ENCODE measurements at places on chromosomes 4 and X.

GRCh38 chrX:20663336-20663735 lies 396.6 kb upstream of the RPS6KA3 start:
- no peak for DNase-seq

DNA sequence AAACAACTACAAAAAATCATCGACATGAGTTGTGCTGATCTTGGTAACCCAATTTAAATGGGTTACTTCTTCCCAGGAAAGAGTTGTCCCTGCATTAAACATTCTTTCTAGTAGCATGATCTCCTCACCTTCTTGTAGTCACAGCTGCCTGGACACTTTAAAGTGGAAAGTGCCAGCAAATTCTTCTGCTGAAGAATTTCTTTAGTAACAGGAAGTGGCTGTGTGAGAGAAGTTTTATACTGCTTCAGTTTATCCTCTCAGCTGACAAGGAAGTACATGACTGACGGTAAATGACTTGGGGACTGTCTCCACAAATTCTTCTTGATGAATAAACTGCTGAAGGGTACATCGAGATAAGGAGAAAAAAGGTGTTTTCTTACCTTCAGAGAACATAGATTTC lies 18.2 kb upstream of the TNIP3 start:
- peak; percentile 56 for DNase-seq

GRCh38 chrX:123743312-123743711 lies 10.5 kb upstream of the THOC2 start:
- no peak for DNase-seq

DNA sequence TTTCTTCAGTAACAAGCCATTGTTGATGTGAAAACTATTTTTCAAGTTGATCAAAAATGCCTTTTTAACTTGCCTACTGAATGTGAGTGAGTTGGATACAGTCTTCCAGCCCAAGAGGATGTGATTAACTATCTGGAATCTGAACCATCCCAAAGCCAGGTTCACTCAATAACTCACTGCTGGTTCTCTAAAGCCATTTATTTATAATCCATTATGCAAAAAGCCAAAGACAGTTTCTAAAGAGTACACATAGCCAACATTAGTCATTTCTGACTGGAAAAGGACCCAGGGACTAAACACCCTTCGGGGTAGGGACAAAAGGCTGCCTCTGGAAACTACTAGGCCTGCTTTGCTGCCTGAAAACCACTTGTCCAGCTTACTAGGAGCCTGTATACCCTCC lies 109.6 kb downstream of the SHROOM4 start:
- DNase-seq: no peak

DNA sequence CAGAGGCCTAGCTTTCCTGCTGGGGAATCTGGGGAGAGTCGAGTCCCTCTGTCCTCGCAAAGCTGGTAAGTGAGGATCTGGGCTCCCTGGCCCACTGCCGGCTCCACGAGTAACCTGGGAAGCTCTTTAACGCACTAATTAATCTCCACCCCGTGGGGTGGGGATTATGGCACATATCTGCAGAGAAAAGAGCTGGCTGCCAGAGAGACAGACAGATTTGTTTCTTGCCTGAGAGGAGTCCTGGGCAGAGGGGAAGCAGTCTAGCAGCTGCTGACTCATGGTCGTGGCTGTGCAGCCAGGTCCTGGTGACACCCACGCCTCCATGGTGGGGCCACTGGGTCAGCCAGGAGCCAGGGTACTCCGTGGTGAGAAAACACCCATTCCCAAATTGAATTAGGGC lies 14.0 kb downstream of the SORCS2 start:
- no peak for DNase-seq

- DNase-seq: no peak
These were observed 681 bp downstream of the EXOC1 start for GRCh38 chr4:55854129-55854528.

- DNase-seq: no peak
These were observed 7.8 kb downstream of the TMEM156 start for GRCh38 chr4:39024311-39024865.

DNA sequence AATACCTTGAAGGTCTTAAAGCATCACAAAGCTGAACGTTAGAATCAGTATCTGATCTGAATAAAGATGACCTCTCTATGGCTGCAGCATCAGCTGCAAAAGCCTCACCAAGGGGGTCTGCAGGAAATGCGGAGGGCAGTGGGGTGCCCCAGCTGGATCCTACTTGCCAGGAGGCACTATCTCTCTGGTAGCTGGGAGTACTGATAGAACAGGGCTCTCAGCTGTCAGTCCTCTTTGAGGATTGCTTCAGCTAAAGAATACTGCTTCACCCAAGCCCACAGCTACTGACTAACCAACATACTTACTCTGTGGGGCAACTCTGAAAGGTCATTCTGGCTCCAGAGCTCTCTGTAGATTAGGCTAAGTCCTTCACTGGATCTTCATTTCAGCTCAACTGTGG lies 112.5 kb upstream of the ZFP42 start:
- DNase-seq: no peak

DNA sequence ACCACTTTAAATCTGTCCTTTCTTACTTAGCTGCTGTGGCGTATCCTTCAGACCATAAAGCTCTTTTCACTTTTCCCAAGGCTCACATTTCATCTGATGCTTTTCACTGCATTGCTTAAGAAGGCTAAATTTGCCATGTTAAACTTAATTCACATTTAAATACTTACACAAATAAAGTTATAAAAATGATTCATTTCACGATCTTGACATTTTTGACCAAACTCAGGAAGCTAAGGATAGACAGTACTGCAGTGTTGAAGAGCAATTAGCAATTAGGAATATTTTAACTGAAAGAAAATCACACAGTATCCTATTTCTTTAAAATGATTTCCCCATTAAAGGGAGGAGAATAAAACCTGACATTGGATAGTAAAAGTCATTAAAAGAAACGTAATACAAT lies 1038.6 kb downstream of the STPG2 start:
- DNase-seq: no peak

DNA sequence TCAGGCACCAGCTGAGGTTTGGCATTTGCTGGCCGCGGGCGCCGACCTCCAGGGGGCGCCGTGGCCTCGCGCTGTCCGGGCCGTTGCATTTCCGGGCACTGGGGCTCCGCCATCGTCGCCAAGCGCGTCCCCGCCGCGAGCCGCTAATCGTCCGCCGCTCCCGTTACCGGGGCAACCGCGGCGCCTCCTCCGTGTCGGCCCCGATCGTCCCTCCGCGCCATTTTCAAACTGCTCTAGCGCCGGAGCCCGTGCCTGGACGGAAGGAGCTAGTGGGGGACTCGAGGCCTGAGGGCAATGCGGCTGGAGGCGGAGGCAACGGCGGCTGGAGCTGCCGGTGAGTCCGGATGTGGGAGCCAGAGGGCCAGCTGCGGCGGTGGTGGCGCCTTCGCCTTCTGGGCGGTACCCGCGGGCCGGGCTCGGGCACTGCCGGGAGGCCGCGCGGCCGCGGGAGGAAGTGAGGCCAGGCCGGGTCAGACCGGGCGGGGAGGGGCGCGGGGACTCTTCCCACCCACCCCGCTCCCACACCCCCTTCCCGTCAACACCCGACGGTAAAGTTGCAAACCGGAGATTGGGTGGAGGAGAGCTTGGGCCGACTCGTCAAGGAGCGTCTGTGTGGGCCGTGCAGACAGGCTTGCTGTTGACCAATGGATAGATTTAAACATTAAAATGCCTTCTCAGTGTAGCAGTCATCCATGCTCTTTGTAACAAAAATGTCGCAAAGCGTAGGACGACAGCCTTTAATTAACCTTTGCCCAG lies at the start of gene CEP135:
CEP135 (plus strand) TSS at position 220 of the 756 bp plus-strand sequence. CDS start 3,186 bp downstream, outside the sequence.
- peak; percentile 94 for DNase-seq

DNA sequence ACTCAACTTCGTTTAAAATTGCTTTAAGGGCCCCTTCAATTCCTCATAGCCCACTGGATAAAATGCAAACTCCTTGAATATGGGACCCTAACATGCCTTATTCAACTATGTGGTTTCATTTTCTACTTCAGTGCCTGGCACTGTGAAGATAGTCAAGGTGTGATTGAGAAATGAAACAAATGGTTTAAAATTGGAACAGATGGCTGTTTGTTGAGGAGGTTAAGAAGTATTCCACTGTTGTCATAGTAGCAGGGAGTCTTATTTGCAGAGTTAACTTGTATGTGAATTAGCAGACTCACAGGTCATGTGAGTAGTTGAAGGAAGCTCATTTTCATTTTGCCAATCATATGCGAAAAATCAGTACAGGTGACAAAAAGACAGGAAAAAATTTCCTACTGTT lies 593.3 kb downstream of the KCTD8 start:
- DNase-seq: no peak

- peak; percentile 37 for DNase-seq
These were observed 525 bp upstream of the CISD2 start for GRCh38 chr4:102868153-102868780.

DNA sequence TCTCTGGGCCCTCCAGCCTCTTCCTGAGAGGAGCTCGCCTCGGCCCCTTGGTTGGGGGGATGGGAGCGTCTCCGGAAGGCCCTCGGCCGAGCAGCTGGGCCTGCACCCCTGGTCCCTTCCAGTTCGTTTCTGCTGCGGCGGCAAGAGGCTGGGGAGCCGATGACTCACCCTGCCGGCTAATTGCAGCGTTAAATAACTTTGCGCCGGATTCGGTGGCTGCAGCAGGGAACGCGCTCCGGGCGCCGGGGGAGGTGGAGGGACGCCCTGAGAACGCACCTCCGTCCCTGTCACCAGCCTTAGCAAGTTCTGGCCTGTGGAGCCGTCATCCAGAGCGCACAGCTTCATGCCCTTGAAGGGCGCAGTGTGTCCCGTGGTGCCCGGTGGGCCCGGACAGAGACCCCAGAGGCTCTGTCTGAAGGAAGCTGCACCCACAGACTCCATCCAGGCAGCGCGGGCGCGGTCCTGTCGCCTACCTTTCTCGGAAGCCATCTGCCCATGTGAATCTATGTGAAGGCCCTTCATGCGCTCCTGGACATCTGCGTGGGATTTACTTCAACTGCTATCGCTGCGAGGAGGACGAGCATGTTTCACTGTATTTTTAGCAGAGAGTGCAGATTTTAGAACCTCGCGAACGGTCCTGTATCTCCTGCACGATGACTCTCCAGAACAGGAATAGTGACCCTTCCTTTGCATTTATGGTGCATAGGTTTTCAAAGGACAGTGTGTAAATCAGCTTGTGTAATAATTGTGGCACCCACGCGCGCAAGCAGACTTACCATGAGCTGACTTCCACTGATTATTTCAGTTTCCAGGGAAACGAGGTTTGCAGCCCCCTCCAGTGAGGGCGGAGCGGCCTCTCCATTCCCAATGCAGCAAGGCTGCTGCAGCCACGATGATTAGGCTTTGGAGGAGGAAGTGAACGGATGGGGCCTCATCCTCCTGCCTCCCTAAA lies 1.7 kb upstream of the TMEM271 start:
- DNase-seq: no peak

- DNase-seq: no peak
These were observed 41.0 kb downstream of the GAB1 start for GRCh38 chr4:143377611-143378099.

DNA sequence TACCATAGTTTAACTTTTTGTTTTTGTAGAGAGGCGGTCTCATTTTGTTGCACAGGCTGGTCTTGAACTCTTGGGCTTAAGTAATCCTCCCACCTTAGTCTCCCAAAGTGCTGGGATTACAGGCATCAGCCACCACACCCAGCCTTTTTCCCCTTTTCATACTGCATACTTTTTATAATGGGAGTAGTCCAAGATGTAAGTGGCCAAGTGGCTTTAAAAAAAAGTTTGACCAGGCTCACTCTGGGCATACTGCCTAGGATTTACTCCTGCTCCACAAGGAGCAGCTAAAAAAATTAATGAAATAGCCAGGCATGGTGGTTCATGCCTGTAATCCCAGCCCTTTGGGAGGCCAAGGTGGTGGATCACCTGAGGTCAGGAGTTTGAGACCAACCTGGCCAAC lies 6.0 kb downstream of the GRSF1 start:
- DNase-seq: no peak

DNA sequence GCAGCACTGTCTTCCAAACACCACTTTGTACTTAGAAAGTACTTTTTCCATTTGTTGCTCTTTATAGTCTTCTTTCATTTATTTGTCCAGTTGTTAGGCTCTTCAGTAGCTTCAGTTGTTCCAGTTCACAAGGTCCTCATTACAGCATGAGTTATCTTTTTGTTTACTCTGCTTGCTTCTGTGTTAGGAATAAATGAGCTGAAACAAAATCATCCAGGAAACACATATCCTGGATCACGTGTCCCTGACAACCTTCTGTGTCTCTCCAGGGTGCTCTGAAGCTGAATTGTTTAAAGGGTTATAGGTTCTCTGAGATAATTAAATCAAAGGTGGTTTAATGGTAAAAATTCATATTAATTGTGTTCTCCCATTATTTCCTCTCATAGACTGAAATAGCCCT lies 19.9 kb upstream of the KLHL8 start:
- no peak for DNase-seq

- no peak for DNase-seq
These were observed 95.5 kb downstream of the PCDH7 start for GRCh38 chr4:30815685-30816084.

DNA sequence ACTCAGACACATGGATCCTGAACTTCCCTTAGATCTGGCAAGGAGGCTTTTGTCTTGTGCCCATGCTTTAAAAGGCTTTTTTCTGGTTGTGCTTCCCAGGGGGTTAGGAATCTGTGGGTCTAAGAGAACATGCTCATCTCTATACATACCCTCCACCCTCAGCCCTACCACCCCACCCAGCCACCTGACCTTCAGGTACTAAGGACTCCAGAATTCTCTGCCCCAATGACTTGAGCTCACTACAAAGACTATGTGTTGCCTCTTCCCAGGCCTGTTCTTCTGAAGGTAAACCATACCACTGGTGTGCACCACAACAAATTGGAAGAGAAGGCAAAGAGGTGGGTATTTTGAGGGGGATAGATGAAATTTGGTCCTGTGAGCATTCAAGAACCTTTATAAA lies 167.3 kb upstream of the ETNPPL start:
- DNase-seq: no peak

DNA sequence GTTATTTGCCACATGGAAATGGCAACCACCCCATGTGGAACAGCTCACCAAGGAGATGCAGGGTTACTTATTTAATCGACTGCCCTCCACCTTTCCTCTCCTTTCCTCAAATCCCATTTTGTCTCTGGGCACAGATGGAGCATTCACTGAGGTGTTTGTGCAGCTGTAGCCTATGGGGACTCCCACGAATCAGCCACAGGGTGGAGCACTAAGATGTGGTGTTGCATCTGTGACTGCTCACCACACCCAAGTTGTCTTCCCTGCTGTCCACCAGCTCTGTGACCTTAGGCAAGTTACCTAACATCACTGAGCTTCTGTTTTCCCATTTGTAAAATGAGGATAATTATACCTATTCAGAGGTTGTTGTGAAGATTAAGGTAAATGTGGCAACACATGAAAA lies 252.4 kb upstream of the CPEB2 start:
- peak; percentile 31 for DNase-seq

GRCh38 chrX:149363965-149364364 lies 141.1 kb downstream of the IDS start:
- no peak for DNase-seq

DNA sequence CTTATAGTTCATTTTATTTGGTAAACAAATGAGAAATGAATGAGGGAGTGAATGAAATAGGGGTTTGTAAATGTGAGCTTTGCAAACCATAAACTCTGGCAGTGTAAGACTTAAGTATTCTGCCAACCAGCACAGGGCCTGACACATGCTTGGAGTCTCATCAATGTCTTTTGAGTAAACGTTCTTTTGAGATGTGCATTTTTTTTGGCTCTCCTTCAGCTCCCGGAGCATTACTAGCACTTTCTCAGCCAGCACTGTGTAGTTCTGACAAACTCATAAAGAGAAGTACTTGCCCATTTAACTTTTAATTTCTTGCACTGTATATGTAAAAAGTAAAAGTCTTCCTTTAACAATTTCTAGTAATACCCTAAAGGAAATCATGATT lies 245.3 kb downstream of the HS3ST1 start:
- DNase-seq: no peak
